Left renal cortex interstitium (tissue), 4 donors: ENCODE measurements at places on chromosomes 13 and 19. TPM values are rescaled to one million over a fixed set of nuclear protein-coding genes. Genes with fewer than 3 reads are reported as not detected.

- DNase-seq: no peak
Measured at GRCh38 chr13:35475960-35476943, at the start of gene MAB21L1. TSS of gene MAB21L1 (minus strand) at chr13:35476689. CDS start at chr13:35476138, 551 bp downstream.

- DNase-seq: no peak
Measured at GRCh38 chr19:8569066-8569771, 8.0 kb downstream of the MYO1F start.

- DNase-seq: no peak
Measured at GRCh38 chr13:49303533-49304252, 56.0 kb downstream of the CDADC1 start.

- DNase-seq: no peak
Measured at GRCh38 chr13:49062297-49062896, 86.7 kb downstream of the FNDC3A start.

- DNase-seq: no peak
Measured at GRCh38 chr19:6678690-6679109, 8.7 kb upstream of the TNFSF14 start.

MIR17HG gene
- polyA plus RNA-seq: 2.6 TPM

ZNF253 gene
- polyA plus RNA-seq: 33.0 TPM
